ENCODE measurements at places on chromosomes 11 and 22.

GRCh38 chr11:2440646-2441045 is 3.7 kb downstream of the TRPM5 start:
- DNase-seq = no peak

DNA sequence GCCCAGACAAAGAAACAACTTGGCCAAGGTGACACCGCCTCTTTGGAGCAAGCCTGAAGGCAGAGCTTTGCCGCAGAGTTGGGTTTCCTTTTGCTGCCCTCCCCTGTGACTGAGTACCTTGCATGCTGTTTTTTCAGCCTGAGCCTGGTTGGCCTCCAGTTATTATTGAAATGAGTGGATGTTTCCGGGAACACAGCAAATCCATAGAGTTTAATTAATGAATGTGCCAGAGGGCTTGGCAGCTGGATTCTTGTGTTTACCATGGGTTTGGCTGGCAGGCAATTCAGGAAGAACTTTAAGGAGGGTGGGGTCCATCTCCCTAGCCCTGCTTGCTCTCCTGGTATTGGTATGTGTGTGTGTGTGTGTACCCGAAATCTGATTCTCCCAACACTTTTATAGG is 65.6 kb upstream of the CRYBB3 start:
- no peak for DNase-seq

DNA sequence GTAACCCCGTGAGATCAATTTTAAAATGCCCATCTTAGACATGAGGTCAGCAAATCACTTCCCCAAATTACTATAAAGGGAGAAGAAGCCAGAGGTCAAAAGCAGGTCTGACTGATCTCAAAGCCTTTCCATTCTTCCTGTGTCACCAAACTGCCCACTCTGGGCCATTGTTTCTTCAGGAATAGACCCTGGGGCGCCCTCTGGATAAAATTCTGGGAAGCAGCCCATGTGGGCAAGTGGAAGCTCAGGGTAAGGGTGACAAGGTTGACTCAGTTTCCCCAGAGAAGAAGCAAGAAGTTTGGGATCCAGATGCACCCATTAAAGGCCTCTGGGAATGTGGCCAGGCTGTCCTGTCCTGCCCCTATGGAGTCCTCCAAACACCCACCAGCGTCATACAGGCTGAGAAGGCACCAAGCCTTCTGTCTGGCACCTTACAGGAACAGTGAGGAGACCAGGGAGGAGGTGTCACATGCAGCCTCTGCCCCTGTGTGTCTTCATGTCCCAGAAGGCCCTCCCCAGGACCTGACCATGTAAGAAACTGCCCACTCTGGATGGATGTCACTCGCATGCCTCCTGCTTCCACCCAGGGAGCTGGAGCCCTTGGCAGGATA is 50.1 kb downstream of the CHST1 start:
- no peak for DNase-seq

GRCh38 chr22:19974935-19975706 is 33.5 kb upstream of the TXNRD2 start:
- DNase-seq = no peak

DNA sequence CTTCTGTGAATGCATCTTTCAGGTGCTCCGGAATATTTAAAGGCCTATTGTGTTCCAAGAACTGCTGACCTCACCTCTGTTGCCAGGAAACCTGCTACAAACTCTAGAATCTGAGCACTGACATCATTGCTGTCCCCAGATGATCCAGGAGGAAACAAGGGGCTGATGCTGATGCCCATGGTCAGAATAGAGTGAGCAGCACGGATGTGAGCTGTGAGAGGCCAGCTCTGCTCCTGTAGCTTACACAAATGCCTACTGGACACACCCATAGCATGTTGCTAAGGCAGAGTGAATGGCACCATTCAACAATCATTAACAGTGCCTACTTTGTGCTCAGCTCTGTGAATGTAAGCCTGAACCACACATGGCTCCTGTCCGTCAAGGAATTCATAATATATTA is 276.7 kb upstream of the API5 start:
- DNase-seq = no peak

GRCh38 chr11:131572423-131572822 is 202.0 kb downstream of the NTM start:
- DNase-seq = no peak

DNA sequence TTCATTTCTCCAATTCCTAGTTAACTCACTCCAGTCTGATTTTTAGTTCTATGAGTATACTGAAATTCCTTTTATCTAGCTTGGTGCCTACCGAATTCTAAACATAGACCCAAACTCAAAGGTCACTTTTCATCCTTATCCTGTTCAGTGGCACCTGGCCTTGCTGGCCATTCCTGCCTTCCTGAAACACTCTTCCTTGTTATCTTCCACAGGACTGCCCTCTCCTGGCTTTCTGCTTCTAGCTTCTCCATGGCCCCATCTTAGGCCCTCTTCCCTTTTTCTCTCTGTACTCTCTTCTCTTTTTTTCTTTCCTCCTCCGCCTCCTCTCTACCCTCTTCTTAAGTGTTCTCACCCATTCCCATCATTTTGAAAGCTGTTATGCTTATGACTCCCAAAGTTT is 87.3 kb downstream of the WNT11 start:
- no peak for DNase-seq

DNA sequence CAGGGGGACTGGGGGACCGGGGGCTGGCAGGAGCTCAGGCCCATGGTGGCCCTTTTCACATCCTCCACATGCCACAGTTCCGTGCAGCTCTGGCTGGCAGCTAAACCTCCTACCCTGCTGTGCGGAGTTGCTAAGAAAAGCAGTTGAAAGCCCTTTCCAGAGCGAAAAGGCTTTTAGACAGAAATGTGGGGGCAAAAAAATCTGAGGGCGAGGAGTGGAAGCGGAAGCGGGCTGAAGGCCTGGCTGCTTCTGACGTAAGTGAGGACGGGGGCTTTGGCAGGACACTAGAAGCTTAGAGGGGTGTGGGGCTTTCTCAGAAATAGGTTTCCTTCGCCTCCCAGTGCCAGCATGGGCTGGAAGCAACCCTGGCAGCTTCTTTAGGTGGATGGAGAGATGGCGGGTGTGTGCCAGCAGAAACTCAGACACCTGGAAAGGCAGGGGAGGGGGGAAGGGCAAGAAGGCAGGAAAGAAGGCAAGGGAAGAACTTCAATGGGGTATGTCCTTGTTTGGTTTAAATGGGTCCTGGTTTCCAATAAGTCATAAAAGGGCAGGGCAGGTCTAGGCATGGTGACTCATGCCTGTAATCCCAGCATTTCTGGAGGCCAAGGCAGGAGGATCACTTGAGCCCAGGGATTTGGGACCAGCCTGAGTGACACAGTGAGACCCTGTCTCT is 11.2 kb upstream of the DGKZ start:
- no peak for DNase-seq

- DNase-seq = no peak
Measured at GRCh38 chr22:30079952-30080533, at the start of gene HORMAD2. Gene HORMAD2 (plus strand): TSS chr22:30080464. CDS start chr22:30093953, 13,489 bp downstream.

DNA sequence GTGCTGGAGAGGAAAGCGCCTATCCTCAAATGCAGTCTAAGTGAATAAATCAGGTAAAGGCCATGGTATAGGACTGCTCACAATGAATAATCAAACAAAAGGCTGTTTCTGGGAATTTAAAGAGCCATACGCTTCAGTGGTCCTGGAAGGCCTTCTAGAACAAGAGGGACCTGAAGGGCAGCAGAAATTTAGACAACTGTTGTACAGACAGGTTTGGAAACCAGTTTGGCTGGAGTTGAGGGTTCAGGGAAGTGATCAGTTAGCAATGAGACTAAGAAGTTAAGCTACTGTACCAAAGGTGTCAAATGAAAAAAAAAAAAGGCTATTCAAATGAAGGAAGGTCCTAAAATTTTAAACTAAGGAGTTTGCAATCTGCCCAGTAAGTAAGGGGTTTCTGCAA is 56.6 kb upstream of the SCUBE2 start:
- DNase-seq = no peak

- DNase-seq = no peak
Measured at GRCh38 chr22:37626144-37626543, 13.3 kb upstream of the SH3BP1 start.

GRCh38 chr11:45560155-45560912 is 105.1 kb downstream of the CHST1 start:
- no peak for DNase-seq

GRCh38 chr11:120352405-120352804 is 16.2 kb downstream of the ARHGEF12 start:
- DNase-seq = no peak

- no peak for DNase-seq
Measured at GRCh38 chr11:119723243-119723951, 5.6 kb downstream of the NECTIN1 start.

DNA sequence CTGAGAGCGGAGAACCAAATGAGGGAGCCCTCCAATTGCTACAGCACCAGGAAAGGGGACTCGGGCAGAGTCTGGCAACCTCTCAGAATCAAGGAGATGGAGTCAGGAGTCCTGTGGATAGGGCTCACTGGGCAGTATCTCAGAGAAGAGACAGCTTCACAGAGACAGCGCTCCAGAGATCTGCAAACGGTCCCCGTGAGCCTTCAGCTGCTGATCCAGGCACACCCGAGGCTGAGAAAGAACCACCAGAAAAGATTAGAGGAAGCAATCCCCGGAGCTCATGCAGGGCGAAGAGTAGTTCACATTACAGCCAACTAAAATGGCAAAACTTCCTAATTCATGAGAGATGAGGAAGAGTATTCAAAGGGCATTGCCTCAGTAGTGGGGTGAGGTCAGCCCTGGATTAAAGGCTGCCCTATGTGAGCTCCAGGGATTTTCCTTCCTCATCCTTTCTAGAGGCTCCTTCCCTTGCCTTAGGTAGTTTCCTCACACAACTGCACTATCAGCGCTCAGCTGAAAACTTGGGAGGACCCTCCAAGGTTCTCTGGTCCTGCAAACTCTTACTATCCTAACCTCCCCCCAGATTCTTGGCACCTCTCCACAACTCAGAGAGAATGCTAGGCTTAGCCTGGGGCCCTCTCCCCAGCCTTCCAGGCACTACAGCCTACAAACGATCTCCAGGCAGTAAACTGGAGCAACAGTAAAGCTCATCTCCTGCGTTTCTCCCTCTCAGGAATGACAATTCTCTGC is 23.7 kb downstream of the SCN4B start:
- no peak for DNase-seq

DNA sequence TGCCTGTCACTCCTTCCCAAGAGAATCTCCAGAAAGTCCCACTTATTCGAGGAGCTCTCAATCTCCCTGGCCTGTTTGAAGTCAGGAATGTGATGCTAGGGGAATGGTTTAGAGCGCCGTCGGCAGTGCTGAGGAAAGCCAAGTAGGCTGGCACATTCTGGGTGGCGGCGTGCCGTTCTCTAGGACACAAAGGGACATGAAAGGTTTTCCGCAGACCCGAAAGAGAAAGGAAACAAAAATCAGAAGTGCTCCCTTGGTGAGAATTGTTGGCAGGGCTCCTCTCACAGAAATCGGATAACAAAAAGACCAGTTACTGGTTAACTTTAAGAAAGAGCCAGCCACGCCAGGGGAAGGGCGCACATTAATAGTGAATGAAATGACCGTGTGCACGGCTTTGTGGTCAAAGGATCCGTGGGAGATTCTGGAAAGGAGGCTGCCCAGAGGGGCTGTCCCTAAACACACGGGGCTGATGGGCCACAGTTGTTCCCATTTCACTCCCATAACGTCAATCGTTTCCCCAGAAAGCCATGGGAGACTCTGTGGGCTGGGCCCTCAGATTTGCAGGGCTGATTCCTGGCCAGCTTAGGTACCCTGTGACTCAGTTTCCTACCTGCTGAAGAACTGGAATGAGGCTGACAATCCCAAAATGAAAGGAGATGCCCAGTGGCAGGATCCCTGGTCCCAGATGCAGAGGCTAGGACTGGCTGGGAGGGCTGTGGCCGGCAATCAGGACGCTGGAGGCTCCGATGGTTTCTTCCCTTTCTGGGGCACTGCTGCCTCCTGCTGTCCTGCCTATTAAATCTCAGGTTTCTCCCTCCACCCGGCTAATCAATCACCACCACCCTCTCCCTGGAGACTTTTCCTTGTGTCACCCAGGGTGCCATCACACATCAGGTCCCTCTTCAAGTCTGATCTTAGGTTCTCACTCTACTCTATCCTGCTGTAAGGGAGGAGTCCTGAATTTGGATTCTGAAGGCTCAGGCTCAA is 82.3 kb downstream of the RCN1 start:
- DNase-seq = peak; percentile 42
